ENCODE measurements at places on chromosomes 7 and 10.
A peak's percentile ranks its signal among the peaks of the same experiment; 100 is the strongest.

DNA sequence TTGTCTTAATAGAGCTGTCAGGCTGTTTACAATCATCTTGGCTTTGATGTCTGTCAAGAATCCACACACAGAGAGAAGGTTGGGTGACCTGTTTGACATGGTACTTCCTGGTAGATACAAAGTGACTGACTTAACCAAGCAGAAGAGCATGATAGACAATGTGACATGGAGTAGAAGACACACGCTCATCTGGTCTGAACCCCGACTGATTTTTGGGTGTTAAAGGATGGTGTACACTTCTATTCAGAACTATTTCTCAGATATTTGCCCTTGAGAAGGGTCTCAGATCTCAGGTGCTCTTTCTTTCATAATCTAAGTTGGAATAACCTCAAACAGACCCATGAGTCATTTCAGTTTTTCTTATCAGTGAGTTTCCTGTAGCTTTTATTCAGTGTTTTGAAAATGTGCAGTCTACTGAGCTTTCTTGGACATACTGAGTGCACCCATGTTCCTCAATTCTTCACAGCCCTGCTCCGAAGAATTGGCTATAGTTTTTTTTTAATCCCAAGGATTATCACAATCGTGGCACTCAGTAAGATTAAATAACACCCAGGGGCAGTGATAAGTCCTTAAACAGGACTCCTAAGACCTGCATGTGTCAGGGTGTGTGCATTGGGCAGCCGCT lies 46.4 kb upstream of the NXPH1 start:
- DNase-seq, result peak; percentile 37

DNA sequence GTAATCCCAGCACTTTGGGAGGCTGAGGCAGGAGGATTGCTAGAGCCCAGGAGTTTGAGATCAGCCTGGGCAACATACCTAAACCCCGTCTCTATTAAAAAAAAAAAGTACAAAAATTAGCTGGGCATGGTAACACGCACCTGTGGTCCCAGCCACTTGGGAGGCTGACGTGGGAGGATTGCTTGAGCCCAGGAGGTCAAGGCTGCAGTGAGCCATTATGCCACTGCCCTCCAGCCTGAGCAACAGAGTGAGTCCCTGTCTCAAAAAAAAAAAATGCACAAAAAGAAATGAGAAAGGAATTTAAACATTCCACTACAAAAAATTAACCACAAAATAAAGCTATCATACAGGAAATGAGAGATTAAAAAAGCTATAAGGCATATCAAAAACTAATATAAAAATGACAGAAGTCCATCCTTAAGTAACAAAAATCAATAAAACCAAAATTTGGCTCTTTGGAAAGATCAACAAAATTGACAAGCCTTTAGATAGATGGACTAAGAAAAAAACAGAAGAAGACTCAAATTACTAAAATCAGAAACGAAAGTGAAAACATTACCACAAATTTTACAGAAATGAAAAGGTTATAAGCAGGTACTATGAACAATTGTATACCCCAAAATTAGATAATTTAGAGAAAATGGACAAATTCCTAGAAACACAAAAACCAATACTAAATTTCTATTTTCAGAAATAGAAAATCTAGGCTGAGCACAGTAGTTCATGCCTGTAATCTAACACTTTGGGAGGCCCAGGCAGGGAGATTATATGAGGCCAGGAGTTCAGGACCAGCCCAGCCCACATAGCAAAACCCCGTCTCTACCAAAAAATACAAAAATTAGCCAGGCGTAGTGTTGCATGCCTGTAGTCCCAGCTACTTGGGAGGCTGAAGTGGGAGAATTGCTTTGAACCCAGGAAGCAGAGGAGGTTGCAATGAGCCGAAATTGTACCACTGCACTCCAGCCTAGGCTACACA lies 42.4 kb upstream of the NANOS1 start:
- no peak for DNase-seq

DNA sequence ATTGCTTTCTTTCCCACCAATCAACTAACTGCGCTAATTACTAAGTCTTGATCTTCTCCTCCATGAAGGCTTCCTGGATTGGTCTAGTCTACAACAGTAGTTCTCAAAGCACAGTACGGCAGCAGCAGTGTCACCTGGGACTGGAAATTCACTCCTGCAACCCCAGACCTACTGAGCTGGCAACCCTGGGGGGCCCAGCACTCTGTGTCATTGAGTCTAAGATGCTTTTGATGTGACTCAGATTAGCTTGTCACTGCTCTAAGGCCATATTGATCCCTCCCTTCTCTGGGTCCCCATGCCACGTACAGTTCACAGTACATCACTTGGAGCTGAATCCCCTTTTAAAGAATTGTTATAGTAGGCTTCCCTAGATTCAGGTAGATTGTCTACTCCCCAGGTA lies 65.7 kb upstream of the KMT2C start:
- no peak for DNase-seq

DNA sequence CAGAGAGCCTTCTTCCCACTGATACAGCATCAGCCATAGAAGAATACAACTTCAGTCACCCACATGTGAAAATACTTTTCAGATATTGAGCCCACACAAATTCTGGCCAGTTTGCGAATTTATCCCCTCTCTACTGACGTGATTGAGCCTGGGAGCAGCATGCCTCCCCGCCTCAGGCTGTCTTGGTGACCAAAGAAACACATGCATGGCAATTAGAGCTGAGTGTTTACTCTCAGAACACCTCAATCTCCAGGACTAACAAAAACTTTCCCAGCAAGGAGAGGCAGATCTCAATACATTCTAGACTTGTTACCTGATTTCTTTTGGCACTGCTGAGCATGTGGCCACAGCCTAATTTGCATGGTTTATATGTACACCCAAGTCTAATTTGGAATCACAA lies 122.5 kb downstream of the TMEM26 start:
- DNase-seq, result no peak

GRCh38 chr7:25923741-25924460 lies 228.1 kb upstream of the NFE2L3 start:
- no peak for DNase-seq

- DNase-seq, result no peak
Measured at GRCh38 chr10:88728107-88728763, 22.2 kb downstream of the LIPK start.

DNA sequence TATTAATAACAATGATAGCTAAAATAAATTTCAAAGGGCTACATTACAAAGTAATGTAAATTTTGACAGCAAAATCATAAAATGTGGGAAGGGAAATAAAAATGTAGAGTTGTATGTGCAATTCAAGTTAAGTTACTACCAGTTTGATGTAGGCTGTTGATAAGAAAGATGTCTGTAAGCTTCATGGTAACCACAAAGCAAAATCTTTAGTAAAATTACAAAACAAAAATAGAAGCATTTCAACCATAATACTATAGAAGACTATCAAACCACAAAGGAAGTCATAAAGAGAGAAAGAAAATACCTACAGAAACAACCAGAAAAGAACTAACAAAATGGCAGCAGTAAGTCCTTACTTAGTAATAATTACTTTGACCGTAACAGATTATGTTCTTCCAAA lies 99.1 kb downstream of the C7orf25 start:
- DNase-seq, result no peak

- peak; percentile 33 for DNase-seq
Measured at GRCh38 chr7:156100086-156100485, 287.8 kb upstream of the SHH start.

DNA sequence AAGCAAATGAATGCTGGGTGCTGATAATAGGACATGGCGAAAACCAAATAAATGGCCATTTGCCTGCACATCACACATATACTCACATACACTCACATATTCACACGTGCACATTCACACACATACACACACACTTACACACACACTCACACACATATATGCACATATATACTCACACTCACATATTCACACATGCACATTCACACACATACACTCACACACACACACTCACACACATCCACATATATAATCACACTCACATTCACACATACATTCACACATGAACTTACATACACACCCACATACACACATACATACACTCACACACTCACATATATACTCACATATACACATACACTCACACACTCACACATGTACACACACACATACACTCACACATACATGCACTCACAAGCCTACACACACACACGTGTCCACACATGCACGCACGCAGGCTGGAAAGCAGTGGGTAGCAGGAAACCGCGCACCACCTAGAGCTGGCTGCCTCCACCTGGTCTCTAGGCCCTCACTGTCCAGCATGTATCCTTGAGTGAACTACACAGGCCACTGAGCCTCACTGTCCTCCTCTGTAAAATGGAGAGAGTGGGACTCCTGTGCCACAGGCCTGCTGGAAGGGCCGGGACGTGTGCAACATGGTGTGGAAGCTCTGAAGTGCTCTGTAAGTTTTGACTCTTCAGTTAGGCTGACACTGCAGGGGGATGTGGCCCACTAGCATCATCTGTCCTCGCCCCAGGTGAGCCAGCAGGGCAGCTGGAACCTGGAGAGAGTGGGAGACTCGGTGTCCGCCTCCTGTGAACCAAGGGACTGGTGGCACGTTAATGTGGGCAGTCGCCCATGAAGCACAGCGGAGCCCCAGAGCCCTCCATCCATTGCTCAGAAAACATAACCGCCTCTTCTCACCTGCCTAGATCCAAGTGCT lies 14.9 kb downstream of the TMEM72 start:
- DNase-seq, result no peak

GRCh38 chr7:132492823-132493445 lies 83.3 kb downstream of the PLXNA4 start:
- DNase-seq, result no peak
